ENCODE measurements at places on chromosomes 13 and 19. TPM values are rescaled to one million over a fixed set of nuclear protein-coding genes. Genes with fewer than 3 reads are reported as not detected.

DNA sequence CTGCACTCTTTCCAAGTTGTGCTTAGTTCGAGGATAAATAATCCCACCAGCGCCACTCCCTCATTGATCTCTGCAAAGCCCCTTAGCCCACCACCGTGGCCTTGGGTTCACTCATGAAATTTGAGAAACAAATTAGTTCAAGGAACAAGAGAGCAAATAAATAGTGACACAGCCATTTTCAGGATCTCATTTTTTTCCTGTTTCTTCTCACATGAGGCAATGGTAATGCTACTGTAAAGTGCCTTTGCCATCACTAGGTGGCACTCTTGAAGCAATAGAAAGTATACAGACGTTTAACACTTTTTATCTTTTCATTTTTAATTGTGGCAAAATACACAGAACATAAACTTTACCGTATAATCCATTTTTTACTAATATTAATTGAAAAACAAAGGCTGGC is 76.8 kb upstream of the ZNF835 start:
- DNase-seq, result no peak

- no peak for DNase-seq
These were observed 136.2 kb upstream of the ZNF536 start for GRCh38 chr19:30235946-30236345.

GRCh38 chr19:33689138-33689746 is 67.5 kb downstream of the CHST8 start:
- DNase-seq, result peak; percentile 46

DNA sequence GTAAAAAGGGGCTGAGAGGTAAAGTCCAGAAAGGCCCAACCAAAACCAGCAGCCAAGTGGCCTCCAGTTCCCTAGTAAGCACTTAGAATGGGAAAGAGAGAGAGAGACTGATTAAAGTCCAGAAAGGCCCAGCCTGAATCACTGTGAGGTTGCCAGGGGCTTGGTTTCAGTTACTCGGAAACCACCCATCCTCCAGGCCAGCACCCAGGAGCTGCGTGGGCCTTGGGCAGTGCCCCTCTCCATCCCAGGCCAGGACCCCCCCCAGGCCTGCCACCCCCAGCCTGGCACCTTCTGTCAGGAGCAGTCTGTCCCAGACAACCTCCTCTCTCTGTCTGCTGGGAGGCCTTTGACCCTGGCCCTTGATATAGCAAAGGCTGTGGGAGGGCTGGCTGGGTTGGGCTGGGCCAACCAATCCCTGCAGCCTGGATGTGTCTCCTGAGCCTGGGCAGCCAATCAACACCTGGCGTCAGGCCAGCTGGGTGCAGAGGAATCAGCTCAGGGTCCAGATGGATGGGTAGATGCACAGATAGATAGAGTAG is at the start of gene CYP4F2:
Gene CYP4F2, minus strand, starts transcription at position 337 of the 539 bp plus-strand sequence. CDS start 463 bp downstream, outside the sequence.
- DNase-seq, result no peak

DNA sequence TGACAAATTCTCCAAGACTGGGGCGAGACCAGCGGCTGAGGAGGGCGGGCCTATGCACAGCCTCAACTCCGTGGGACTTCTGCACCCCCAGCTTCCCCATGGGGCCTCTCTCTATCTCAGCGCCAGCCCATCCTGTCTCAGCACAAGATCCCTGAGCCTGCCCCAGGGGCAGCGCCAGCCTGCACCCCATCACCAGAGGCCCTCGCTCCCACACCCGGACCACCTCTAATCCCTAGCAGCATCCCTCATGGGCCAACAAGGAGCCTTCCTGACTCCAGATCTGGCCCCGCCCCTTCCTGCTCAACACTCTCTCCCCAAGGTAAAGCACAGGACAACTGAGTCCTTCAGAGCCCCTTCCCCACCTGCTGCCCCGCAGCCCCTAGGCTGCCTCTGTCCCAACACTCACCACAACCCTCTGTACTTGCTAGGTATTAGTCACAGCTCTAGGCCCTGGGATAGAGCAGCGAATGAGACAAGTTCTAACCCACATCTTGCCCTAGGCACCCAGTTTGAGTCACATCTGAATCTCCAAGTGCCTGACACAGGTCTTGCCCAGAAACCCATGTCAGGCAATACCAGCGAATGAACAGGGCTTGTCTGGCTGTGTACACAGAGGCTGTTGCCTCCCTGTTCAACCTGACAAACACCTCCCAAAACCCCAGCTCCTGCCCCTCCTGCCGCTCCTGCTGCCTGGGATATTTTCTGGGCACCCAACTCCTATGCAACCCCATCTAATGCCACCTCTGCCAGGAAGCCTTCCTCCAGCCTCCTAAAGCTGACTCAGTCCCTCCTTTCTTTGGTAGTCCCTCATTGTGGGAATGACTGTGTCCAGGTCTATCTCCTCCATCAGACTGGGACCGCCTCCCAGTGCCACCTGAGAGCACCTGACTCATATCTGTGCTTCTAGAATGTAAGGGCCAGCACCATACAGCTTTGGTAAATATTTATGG is 18.6 kb downstream of the GRIK5 start:
- DNase-seq, result no peak

GRCh38 chr19:38686530-38686888 is 39.1 kb downstream of the ACTN4 start:
- no peak for DNase-seq

DNA sequence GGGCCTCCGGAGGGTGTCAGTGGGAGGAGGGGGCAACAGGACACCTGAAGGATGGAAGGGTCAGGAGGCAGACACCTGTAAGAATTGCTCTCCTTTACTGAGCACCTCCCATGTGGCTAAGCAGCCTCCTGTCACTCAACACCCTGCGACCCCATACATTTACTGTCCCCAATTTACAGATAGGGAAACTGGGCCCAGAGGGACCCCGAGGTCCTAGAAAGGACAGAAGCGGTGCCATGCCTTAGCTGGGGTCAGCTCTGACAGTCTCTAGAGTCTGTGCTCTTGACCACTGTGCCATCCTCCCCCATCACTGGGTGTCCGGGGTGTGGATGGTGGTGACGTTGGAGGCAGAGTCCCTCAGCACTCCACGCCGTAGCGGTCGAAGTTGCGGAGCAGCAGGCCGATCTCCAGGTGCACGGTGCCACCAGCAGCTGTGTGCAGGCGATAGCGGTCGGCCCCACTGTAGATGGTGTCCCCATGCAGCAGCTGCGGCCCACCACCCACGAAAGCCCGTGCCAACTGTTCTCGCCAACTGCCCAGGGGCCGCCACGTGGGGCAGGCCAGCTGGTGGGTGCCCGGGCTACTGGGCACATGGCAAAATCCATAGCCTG is 726 bp upstream of the TGFB1 start:
- DNase-seq, result no peak

DNA sequence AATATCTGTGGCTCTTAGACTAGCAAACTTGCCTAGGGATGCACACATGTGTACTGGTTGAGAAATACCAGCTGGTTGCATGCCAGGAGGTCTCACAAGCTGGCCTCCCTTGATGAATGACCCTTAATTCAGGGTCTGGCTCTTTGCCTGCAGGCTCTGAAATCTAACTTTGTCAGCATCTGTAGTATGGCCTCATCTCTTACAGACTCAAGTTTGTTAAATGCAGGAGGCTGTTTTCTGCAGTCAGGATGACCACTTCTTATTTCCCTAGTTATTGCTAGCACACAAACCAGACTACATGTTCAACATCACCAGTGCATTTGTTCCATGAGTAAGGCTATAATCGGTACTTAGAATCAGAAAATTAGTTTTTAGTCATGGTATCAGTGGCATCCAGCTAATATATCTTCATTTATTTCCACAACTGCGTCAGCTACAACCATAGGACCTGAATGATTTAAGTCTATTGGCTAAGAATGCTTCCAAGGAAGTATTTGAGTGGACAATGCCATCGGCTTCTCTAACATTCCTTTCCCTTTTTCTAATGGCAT is 23.3 kb upstream of the POSTN start:
- no peak for DNase-seq

DNA sequence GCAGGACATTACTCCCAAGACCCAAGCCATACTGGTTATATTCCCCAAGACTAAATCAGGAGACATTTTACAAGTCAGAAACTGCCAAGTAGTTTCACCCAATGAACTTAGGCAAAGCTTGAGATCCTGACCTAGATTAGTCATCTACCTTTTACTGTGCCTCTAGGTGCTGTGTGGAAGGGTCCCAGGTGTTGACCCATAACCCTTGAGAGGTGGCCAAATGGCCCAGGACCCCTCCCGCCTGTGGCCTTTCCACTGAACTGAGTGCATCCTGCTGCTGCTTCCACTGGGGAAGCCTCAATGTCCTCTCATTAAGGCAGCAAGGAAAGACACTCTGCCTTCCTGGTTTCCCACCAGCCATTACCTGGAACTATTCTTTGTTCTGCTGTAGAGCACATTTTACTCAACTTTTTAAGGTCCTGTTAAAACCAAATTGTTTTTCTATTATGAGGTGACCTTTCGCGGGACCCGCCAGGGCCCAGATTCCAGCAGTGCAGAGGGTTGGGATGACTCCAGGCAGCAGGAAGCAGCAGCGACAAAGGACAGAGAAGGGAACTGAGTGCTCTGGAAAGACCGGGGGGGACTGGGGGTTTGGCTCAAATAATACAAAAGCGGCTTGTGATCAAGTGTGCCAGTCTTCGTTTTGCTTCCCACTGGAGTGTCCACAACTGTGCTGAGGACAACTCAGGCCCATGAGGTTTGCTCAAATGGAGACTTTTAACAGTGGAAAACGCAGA is 27.1 kb downstream of the ANKRD10 start:
- DNase-seq, result no peak

GRCh38 chr13:99966064-99966805 is 5.3 kb downstream of the ZIC5 start:
- no peak for DNase-seq

- no peak for DNase-seq
These were observed 19.0 kb downstream of the GNG7 start for GRCh38 chr19:2683430-2684003.

- no peak for DNase-seq
These were observed 18.7 kb downstream of the PLVAP start for GRCh38 chr19:17358395-17358794.

Gene NTF4
- 2.7 TPM for total RNA-seq

Gene PSG1
- not detected for total RNA-seq
